ENCODE measurements at places on chromosomes 12 and 14.
A peak's percentile ranks its signal among the peaks of the same experiment; 100 is the strongest.

- no peak for DNase-seq
These were observed 499.2 kb upstream of the ATP2B1 start for GRCh38 chr12:90207799-90208198.

- DNase-seq: no peak
These were observed 165.1 kb downstream of the SLC38A4 start for GRCh38 chr12:46660719-46661109.

GRCh38 chr14:31843361-31844091 is 233.6 kb upstream of the ARHGAP5 start:
- no peak for DNase-seq

GRCh38 chr12:120438495-120439198 is 734 bp downstream of the COX6A1 start:
- no peak for DNase-seq

DNA sequence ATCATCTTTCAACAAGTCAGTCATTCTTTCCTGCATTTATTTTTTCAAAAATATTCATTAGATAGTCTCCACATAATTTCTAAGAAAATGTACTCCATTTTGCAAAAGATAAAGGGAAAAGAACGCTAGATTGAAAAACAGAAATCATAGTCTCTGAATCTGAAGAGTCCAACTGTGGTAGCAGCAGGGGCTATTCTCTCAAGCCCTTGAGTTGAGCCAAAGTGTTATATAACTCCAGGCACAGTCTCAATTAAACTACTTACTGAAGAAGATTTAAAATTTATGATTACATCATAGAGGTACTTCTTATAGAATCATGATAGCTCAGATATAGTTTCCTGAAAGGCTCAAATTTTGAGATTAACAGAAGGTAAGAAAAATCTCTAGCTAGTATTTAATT is 5.8 kb downstream of the LDHB start:
- no peak for DNase-seq

GRCh38 chr12:95605087-95605486 is 53.8 kb upstream of the USP44 start:
- DNase-seq: no peak

- DNase-seq: peak; percentile 15
These were observed 94.3 kb downstream of the LRRC74A start for GRCh38 chr14:76920331-76921087.

GRCh38 chr12:110266980-110267620 is 13.9 kb upstream of the ATP2A2 start:
- DNase-seq: peak; percentile 4

DNA sequence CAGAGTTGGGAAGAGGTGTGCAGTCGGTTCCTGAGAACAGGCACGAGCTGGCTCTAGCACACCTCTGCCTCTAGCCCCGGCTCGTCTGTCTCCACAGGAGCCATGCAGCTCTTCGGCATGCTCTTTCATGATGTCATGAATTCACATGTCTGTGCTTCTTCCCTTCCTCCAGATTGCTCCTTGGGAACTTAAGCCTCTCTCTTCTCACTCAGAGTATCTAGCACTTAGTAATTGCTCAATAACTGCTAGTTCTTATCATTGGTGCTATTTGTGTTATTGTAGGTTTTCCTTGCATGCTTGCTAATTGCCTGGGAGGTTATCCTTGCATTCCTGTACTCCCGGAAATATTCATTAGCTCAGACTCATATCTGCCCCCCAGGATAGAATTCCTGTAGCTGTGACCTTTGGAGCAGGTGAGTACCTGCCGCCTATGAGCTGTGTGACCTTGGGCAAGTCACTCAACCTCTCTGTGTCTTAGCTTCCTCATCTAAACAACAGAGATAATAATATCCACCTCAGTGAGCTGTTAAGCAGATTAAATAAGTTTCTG is 19.5 kb downstream of the FAM181A start:
- no peak for DNase-seq
